ENCODE measurements at places on chromosomes 7 and 10.

DNA sequence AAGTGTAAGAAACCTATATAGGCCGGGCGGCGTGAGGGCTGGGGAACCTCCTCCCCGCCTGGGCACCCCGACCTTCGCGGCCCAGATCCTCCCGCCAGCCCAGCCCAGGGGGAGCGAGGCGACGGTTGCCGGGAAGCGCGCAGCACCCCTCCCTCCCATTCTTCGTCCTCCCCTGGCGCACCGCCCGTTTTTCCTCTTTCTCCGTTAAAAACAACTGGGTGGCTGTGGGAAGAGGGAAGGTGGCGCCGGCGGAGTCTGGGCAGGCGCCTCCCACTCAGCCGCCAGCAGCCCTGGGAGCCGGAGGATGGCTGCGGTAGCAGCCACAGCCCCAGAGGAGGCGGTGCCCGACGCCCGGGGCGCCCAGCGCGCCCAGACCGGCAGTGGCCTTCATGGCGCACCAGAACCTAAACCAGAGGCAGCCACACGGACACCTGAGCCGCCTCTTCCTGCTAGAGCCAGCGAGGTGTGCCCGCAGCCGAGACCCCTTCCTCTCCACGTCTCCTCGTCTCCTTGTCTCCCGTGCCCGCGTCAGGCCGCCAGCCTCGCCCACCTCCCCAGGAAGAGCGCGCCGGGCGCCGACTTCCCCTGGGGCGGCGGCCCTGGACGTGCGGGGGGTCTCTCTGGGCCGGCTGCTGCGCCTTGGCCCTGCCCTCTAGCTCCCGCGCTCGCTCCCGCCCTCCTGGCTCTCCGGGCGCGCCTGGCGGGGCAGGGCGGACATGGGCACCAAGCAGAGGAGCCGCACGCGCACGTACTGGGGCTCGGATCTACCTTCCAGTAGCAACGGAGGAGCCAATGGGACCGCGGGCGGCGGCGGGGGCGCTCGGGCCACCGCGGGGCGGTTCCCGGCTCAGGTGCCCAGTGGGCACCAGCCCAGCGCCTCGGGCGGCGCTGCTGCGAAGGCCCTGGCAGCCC, 32.8 kb upstream of the SFTPD start:
- DNase-seq: peak; percentile 60

GRCh38 chr10:52453501-52453900, 139.4 kb downstream of the DKK1 start:
- no peak for DNase-seq

GRCh38 chr10:10149899-10150298, 867.8 kb upstream of the CELF2 start:
- DNase-seq: no peak

- no peak for DNase-seq
Observed at GRCh38 chr10:97007417-97007816, 175.3 kb downstream of the LCOR start.

DNA sequence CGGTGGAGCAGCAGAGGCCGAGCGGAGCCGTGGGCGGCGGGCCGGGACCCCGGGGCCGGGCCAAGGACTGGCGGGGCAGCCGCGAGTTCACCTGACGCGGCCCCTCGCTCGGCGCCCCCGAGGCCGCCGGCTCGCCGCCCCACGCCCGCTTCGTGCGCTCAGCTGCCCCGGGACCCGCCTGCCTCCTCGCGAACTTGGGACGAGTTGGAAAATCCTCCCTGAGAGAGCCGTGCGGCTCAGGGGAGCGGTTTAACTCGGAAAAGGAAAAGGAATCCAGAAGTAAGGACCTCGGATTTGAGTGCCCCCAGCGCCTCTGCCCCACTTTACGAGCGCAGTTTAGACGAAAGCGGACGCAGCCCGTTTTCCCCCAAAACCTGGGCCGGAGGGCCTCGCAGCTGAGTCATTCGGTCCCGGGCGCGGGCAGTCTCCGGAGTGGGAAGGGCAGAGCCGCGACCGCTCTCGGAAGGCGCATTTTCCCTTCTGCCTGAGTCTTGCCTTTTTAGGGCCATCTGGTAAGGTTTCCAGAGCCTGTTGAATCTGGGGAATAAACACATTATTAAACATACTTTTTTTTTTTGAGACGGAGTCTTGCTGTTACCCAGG, 744 bp downstream of the CREM start:
- peak; percentile 65 for DNase-seq

All from fibroblast of skin of scalp (primary cell).